ENCODE measurements at places on chromosomes 12 and 14. TPM values are rescaled to one million over a fixed set of nuclear protein-coding genes. Genes with fewer than 3 reads are reported as not detected.

- H3K27ac ChIP-seq: no peak overlapping the region
- no peaks in the 10 kb centered on the region for H3K36me3 ChIP-seq
- peaks cover 2% of the 10 kb centered on the region for H3K27me3 ChIP-seq
- no peak overlapping the region for H3K4me3 ChIP-seq
Observed at GRCh38 chr14:105163040-105163742, 5.4 kb downstream of the JAG2 start.

DNA sequence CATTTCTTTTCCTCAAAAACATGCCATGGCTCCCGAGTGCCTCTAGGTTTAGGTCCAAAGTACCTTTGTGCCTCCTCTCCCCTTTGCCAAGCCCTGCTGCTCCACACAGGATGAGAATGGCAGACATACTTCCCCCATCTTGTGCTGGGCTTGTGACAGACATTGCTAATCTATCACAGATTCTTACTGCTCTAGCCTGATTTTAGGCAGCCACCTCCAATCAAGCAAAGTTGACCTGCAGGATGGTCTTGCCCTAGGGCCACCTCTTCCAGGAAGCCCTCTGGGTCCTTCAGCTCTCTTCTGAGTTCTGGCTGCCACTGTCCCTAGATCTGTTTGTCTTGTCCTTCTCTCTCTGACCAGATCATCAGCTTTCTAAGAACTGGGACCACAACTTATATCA, 20.5 kb downstream of the FOXN4 start:
- DNase-seq: no peak
- H3K4me3 ChIP-seq: no peak overlapping the region
- peaks cover 5% of the 10 kb centered on the region for H3K27me3 ChIP-seq
- H3K27ac ChIP-seq: no peak overlapping the region

GRCh38 chr12:112115259-112116045, 6.9 kb upstream of the NAA25 start:
- H3K4me1 ChIP-seq: peaks cover 10% of the 10 kb centered on the region
- DNase-seq: no peak
- H3K27me3 ChIP-seq: no peaks in the 10 kb centered on the region

Gene ADGRD1
- total RNA-seq: 1.0 TPM

DNA sequence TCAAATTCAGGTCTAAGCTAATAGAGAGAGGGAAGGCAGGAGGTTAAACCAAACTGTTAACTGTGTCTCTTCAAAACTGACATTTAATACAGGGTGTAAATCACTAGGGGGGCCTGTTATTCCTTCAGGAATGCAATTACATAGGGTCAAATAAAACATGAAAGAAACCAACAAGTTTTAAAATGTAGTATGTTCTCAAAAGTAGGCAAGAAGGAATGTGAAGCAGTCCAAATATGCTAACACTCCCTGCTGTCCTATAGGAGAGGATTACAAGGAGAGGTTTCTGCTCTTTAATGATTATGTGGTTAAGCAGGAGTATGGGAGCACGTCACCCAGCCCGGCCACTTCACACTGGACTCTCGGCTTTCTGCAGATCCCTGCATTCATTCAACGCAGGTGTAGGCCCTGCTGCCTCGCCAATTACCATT, 42.5 kb upstream of the BMP4 start:
- DNase-seq: no peak
- peaks cover under 1% of the 10 kb centered on the region for H3K27me3 ChIP-seq
- H3K4me1 ChIP-seq: peaks cover 30% of the 10 kb centered on the region
- H3K4me3 ChIP-seq: no peak overlapping the region

- peak within 1 kb of the TSS; percentile 99 for H3K27ac ChIP-seq
- peak within 1 kb of the TSS; percentile 92 for H3K4me3 ChIP-seq
- H3K36me3 ChIP-seq: peaks cover 2% of the 10 kb centered on the region
- peak; percentile 96 for DNase-seq
- no peaks in the 10 kb centered on the region for H3K27me3 ChIP-seq
Observed at GRCh38 chr12:118376089-118377020, at the start of gene SUDS3. SUDS3 (plus strand) TSS chr12:118376555; CDS start chr12:118376692, 137 bp downstream.

- no peak overlapping the region for H3K27ac ChIP-seq
- H3K27me3 ChIP-seq: no peaks in the 10 kb centered on the region
- no peak overlapping the region for H3K4me3 ChIP-seq
- peaks cover 54% of the 10 kb centered on the region for H3K36me3 ChIP-seq
Observed at GRCh38 chr14:50447461-50447860, 50.8 kb upstream of the CDKL1 start.

DNA sequence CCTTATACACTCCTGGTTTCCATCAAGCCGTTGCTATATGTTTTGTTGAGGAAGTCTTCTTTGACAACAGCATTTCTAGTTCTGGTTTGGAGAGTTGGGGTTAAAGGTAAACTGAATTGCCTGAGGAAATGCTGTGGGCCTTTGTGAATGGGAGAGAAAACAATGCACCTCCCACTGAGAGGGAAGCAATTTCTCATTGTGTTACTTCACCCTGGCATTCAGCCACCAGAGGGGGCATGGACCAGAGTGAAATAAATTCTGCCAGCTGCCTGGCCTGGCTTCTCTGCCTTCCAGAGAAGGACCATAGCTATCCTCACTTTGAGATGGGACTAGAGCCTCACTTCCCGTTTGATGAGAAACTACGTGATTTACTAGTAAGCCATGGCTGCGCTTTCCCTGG, 475.3 kb downstream of the EGLN3 start:
- no peak overlapping the region for H3K4me3 ChIP-seq
- H3K4me1 ChIP-seq: peaks cover 8% of the 10 kb centered on the region
- DNase-seq: no peak

DNA sequence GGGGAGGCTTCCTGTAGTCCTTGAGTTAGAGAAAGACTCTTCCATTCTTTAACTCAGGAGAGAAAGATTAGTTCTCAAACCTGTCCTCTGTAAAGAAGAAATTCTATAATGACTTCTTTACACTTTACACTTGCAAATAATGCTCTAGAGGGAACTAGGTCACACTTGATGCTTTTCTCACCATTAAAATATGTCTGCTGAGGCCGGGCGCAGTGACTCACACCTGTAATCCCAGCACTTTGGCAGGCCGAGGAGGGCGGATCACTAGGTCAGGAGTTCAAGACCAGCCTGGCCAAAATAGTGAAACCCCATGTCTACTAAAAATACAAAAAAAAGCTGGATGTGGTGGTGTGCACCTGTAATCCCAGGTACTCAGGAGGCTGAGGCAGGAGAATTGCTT, 6.3 kb downstream of the NTN4 start:
- H3K27me3 ChIP-seq: no peaks in the 10 kb centered on the region
- H3K4me1 ChIP-seq: peaks cover 86% of the 10 kb centered on the region
- H3K27ac ChIP-seq: peak overlapping the region; percentile 97
- no peak for DNase-seq
- H3K36me3 ChIP-seq: peaks cover 82% of the 10 kb centered on the region

- H3K4me1 ChIP-seq: no peaks in the 10 kb centered on the region
- no peak for DNase-seq
Observed at GRCh38 chr12:117596968-117597367, 235.5 kb upstream of the NOS1 start.

Gene RERG
- 83.8 TPM for total RNA-seq

Gene PPP1R3E
- total RNA-seq: 15.3 TPM

Gene IQSEC3
- total RNA-seq: 0.37 TPM

GRCh38 chr12:116975779-116976393, 65.1 kb downstream of the FBXW8 start:
- H3K4me3 ChIP-seq: no peak overlapping the region
- H3K27ac ChIP-seq: no peak overlapping the region
- H3K27me3 ChIP-seq: no peaks in the 10 kb centered on the region
- no peak for DNase-seq
- H3K36me3 ChIP-seq: peaks cover 21% of the 10 kb centered on the region
- H3K4me1 ChIP-seq: peaks cover 48% of the 10 kb centered on the region

Gene PLEKHG7
- not detected for total RNA-seq

DNA sequence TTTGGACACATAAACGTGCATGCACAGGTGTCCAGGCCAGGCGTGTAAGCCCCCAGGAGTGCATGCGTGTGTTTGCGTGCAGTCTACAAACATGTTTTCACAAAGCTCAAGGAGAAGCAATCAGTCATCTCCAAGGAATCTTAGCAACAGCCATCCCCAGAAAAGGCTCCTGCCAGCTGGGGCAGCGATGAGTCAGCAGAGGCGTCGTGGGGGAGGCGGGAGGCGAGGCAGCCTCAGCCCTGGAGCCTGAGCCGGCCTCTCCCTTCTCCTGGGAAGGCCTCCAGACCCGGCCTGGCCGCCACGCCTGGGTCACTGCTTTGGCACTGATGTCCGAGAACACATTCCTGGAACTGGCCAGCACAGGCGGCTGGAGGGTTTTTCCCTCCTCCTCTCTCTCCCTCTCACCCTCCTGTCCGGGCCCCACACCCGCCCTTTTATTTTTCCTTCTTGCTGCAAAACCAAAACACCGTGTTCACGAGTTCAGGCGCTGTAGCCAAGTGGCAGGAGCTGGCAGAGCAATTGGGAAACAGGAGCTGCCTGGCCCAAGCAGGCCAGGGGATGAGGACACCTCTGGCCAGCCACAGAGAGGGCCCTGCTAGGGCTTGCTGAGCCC, 92.7 kb downstream of the LRRC74A start:
- H3K4me3 ChIP-seq: peak overlapping the region; percentile 54
- no peaks in the 10 kb centered on the region for H3K27me3 ChIP-seq
- peak; percentile 99 for DNase-seq
- H3K4me1 ChIP-seq: peaks cover 77% of the 10 kb centered on the region
- H3K27ac ChIP-seq: peak overlapping the region; percentile 99

DNA sequence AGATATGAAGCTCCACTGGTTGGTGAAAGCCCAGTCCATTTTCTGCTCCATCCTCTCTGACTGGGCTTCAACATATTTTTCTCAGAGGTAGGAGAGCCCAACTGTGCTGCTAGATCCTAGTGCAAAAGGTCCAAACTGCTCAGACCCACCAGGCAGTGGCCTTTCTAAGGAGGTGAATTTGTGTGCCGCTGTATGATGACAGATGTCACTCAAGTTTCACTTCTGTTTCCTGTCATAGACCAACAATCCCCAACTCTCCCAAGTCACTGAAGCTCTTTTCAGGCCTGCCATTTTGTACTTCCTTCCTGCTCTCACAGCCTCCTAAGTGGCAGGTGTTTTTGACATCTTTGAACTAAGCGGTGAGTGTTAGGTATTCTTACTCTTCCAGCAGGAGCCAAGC, 16.4 kb upstream of the RNASE4 start:
- no peak overlapping the region for H3K4me3 ChIP-seq
- no peak overlapping the region for H3K27ac ChIP-seq
- DNase-seq: no peak

GRCh38 chr12:4449851-4450221, 4.2 kb upstream of the FGF6 start:
- H3K4me1 ChIP-seq: peaks cover 27% of the 10 kb centered on the region
- peak; percentile 67 for DNase-seq
- no peaks in the 10 kb centered on the region for H3K27me3 ChIP-seq
